ENCODE measurements at places on chromosomes 6 and 20.

DNA sequence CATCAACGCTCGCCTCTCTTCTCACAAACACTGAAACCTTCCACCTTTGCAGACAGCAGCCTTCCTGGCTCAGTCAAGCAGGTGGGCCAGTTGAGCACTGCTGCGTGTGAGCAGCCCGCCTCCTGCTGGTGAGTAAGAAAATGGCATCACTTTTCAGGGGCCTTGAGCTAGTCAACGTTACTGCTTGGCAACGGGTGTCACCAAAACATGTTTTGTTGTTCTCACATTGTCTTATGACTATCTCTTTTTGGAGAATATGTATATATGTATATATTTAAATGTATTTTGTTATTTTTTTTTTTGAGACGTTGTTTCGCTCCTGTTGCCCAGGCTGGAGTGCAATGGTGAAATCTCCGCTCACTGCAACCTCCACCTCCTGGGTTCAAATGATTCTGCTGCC, 97.0 kb upstream of the AGPAT4 start:
- peak; percentile 70 for DNase-seq

DNA sequence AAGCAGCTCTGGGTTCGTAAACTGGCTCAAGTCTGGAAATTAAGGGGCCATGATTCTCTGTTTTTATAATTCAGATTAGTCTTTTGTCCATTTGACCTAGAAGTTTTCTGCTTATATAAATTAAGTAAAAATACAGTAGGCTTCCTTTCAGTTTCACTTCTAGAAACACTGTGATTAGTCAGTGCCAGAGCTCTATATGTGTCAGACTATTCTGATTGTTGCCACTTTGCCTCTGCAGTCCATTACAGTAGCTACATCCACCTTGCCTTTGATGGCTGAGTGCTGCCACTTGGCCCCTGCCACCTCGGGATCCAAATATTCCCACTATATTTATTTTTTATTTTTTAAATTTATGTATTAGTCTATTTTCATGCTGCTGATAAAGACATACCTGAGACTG, 7.9 kb downstream of the ZC2HC1B start:
- peak; percentile 66 for DNase-seq

GRCh38 chr6:13493147-13493546, 5.7 kb upstream of the GFOD1 start:
- no peak for DNase-seq

- DNase-seq: no peak
These were observed 134.6 kb upstream of the ECI2 start for GRCh38 chr6:4270001-4270400.

DNA sequence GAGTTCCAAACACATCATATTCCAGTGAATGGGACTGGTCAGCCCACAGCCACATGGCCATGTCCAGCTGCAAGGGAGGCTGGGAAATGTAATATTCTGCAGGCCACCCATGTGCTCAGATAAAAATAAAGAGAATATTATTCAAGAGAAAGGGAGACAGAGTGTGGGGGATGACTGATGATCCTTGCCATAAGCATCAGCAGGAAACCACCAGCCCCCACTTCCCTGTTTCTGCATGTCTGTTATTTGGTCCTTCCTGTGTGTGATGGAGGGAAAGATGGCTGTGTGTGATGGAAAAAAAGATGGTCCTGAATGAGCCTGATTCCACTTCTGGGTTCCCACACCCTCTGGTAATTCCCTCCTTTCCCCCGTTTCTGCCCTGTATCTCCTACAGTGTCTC, 13.1 kb upstream of the RSPO4 start:
- no peak for DNase-seq

DNA sequence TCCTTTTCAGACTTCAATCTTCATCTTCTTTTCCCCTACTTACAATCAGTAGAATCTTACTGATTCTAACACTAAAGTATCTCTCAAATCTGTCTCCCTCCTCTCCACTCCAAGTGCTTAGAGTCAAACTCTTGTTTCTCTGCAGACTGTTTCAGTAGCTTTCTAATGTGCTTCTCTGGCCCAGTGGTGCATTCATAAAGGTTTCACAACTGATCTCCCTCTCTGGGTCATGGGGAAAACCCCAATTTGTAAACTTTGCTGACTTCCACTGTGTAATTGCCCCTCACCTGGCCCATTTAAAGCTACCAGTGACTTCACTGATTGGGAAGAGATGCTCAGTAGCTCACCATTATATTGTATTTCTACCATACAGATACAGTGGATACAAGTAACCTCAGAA, 183.6 kb downstream of the FAXC start:
- no peak for DNase-seq

DNA sequence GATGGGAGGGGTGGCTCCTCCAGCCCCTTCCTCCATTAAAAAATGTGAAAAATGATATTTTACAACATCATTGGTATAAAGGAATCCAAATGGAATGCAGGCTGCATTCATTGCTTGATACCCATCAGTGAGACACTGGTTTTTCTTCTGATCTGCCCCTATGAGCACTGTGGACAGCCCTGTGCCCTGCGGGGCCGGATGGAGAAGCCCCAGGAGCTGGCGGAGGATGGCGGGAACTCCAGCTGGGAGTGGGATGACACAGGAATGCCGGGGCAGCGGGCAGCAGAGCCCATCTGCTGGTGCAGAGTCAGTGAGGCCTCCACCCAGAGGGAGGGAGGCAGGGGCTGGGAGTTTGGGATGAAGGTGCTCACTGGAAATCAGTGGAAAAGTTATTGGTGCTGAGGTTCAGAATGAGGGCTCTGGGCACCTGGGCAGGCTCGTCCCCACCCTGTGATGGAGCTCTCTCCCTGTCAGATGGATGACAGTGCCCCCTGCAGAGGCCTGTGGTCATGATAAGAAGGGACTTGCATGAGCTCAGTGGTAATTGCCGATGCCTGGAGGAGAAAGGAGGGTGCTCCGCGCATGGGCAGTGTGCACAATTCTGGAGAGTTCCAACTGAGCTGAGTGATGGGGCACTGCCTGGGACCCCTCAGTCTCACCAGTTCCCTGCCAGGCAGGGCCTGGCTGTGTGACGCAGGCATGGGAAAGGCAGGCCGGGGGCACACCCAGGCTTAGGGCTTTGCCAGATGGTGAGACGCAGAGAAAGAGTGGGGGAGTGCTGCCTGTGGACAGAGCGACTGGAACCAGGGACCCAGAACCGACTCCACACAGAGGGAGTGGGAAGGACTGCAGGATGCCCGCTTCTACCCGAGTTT, 23.2 kb downstream of the CTCFL start:
- no peak for DNase-seq

DNA sequence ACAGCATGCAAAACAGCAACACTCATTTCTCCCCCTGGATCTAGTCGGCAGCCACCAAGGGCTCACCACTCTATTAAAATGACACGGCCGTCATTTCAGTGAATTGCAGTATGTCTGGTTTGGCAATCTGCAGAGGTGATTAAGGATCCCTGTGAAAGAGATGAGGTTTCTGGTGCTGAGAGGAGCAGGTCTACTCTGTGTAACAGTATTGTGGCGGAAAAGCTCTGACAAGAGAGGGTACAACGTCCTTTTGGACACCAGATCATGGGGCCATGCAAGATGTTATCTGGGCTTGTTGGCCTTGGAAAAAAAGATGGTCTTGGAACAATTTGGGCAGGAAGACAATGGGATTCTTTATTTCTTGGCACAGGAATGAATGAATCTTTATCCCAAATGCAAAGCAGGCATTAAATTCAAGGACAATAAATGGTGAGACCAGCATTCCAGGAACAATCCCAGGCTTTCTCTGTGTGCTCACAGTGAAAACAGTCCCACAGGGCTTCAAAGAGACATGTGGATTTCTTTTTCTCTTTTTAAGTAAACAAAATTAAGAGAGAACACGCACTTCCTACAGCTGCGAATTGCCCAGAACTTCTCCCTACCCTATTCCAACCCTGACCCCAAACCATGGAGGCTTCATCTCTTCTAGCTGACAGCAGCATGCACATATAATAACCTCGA, 33.7 kb upstream of the ADGRF1 start:
- no peak for DNase-seq

- DNase-seq: no peak
These were observed 348.8 kb upstream of the SPTLC3 start for GRCh38 chr20:12659942-12660341.

GRCh38 chr6:54404791-54405190, 96.5 kb downstream of the TINAG start:
- DNase-seq: no peak

- DNase-seq: peak; percentile 84
These were observed 93.3 kb upstream of the RNF24 start for GRCh38 chr20:4108495-4109306.

DNA sequence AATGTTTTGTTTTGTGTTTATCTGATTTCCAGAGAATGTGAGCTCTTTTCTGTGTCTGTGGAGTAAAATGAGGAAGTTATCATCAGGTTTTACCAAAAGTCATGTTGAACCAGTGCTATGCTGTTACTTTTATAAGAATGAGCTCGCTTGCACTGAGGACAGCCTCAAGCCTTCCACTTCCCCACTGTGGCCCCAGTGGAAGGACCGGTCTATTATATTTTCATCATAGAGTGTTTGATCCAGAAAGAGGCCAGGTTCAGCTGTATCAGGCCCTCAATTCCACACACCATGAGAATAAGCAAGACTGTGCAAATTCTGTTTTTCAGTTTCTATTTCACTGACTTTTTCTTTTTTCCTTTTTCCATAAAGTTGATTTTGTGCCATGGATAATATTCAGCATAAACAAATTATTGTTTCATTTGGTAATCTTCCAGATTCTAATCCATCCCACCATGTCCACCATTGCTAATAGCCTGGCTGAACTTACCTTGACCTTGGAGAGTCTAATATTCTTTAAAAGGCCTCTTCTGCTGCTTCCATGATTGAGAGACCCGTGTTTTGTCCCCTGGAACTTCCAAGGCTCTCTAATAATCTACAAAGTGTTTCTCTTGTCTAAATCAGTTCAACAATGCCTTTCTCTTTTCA, 286.2 kb downstream of the THBS2 start:
- no peak for DNase-seq

GRCh38 chr20:3854462-3854871, 7.8 kb downstream of the MAVS start:
- DNase-seq: no peak

DNA sequence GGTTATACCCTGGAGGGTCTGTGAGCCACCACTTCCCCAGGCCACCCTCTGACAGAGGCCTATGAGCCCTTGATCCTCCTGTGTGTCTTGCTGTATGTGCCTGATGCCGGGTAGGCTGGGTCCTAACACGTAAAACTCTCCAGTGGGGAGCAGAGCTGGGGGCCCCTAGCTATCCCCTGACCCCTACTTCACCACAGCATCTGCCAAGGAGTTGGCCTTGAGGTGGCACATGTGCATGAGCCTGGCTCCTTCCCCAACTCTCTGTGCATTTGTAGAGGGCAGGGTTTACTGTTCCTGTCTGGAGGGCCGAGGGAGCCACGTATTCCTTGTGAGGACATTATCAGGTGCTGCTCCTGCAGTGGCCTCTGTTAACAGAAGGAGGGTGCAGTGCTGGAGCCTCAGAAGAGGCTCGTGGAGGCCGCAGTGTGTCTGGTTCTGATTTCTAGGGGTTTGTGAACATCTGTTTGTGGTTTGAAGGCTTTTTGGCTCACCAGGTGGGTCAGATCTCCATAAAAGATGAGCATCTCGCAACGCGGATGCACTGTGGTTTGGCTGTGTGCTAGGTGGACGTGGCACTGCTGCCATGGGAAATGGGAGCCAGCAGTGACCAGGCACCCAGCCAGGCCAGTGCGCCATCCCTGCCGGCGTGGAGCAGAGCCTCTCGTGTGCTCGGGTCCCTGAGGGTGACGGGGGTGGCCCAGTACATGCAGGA, 152.1 kb downstream of the DTNBP1 start:
- no peak for DNase-seq

GRCh38 chr6:56022678-56023077, 147.3 kb upstream of the BMP5 start:
- DNase-seq: no peak

- no peak for DNase-seq
These were observed 1.9 kb downstream of the GDF5 start for GRCh38 chr20:35436177-35436573.

GRCh38 chr20:40499391-40499790, 189.6 kb downstream of the MAFB start:
- no peak for DNase-seq

- no peak for DNase-seq
These were observed 247.6 kb downstream of the PKHD1 start for GRCh38 chr6:51839726-51840374.
